ENCODE measurements at places on chromosomes 3 and 15. TPM values are rescaled to one million over a fixed set of nuclear protein-coding genes. Genes with fewer than 3 reads are reported as not detected.

The HTR3E gene
- not detected for total RNA-seq

DNA sequence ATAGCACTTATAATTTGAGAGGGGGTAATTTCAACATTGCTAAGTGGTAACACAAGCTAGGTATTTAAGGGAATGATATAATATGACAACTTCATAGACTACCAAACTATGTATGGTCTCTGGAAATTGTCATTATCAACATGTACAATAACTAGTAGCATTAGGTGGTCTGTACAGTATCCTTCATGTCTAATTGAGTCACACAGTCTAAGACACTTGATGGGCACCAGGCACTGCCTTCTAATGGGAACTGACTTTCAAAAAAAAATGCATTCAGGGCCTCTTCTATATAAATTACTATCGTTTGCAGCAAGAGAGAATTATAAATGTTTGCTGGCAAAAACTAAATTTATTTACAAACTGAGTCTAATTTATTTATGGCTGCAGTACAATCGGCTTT, 271.8 kb downstream of the MECOM start:
- DNase-seq: no peak

- no peak for DNase-seq
Measured at GRCh38 chr3:78917536-78917935, 850.3 kb downstream of the ROBO1 start.

DNA sequence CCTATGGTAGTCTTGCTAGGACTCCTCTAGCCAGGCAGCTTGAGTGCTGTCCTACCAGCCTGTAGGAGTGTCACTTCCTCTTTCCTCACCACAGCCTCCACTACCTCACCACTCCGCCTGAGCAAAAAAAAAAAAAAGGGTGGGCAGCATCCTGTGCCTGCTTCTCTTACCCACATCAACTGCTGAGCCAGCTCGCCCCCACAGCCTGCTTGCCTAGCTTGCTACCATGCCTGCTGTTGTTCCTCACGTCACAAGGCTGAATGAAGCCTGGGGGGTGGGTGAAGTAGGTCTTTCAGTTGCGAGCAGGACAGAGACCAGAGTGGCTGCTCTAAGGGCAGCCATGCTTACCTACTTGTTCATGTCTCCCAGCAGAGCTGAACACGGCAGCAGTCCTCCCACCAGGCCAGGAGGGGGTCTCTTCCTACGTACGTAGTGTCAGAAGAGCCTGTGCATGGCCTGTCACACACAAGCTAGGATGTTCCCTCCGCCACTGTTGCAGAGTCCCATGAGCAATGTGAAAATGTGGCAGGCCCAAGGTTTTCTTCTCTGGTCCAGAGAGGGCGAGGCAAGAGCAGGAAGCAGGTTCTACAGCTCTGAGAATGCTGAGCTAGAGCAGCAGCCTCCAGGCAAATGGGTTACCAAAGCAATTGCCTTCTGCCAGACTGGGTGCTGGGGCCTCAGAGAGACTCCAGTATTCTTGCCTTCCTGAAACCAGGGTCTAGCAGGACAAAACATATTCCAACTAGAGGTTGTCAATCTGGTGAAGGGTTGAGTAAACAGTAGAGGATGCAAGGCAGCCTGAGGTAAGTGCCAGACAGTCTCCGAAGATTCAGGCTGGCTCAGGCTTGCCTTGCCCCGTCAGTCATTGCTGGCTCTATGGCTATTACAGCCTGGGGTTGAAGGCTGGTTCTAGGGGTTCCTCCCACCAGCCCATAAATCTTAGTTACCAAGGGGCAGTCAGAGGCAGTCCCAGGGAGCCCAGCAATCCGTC, 8.1 kb downstream of the PPM1M start:
- no peak for DNase-seq

The MORC1 gene
- total RNA-seq: not detected

DNA sequence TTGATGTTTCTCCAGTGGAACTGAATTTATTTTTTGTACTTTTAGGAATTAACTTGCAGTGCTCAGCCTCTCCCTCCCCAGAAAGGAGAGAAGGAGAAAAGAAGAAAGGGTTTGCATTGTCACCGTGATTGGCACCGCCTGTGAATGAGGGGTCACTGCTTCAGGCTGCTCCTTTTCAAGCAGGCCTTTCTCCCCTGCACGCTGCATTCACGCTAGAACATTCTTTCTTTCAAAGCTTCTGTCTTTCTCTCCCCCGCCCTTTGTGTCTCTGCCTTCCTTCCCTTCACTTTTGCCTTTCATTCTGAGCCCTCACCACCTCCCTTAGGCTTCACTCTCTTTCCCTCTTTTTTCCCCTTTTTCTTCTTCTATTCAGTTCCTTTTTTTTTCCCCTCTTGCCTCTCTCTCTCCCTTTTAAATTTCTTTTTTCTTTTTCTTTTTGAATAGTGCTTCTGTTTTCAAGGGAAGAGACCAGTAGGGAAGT, 42.4 kb downstream of the ZNF710 start:
- DNase-seq: peak; percentile 27

DNA sequence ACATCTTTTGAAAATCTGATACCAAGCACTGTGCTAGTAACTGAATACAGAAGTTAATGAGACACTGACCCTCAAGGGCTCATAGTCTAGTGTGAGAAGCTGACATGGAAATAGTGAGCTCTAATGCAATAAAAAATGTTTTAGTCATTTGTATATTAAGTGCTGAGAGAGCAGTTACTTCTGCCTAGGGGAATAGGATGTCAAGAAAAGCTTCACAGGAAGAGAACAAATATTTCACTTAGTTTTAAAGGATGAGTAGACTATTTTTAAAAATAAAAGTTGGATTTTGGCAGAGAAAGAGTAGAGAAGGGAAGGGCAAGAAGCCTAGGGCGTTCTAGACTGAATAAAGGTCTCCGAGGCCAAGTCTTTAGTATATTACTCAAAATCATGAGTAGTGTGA, 158.4 kb downstream of the ATG7 start:
- no peak for DNase-seq

Measured in GM23338 (cell line).